Effector memory CD4-positive, alpha-beta T cell (primary cell): ENCODE measurements at places on chromosomes 6 and 20.

DNA sequence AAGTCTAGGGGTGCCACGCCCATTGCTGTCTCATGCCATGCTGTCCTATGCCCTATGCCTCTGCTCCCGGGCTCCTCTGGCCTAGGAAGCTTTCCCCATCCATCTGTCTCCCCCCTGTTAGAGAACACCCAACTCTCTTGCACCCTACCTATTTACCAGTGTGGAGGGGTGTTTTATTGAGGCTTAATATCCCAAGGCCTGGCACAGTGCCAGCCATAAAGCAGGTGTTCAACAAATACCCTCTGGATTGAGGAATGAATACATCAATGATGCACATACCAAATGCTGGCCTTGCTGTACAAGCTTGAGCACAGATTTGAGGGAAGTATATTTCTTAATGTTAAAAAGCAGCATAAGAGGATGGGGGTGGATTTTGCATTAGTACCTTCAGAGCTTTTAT is 38.3 kb downstream of the METTL24 start:
- no peaks in the 10 kb centered on the region for H3K27me3 ChIP-seq
- H3K36me3 ChIP-seq: no peaks in the 10 kb centered on the region
- H3K4me1 ChIP-seq: no peaks in the 10 kb centered on the region
- no peak overlapping the region for H3K27ac ChIP-seq
- DNase-seq: no peak

- no peak overlapping the region for H3K4me3 ChIP-seq
- no peaks in the 10 kb centered on the region for H3K4me1 ChIP-seq
- no peak for DNase-seq
Measured at GRCh38 chr20:4550740-4551139, 171.0 kb upstream of the PRND start.

- no peaks in the 10 kb centered on the region for H3K4me1 ChIP-seq
- no peak overlapping the region for H3K4me3 ChIP-seq
- H3K36me3 ChIP-seq: no peaks in the 10 kb centered on the region
- no peaks in the 10 kb centered on the region for H3K27me3 ChIP-seq
Measured at GRCh38 chr6:161265554-161265953, 8.3 kb downstream of the AGPAT4 start.

GRCh38 chr6:30227242-30227722 is 14.1 kb upstream of the TRIM26 start:
- no peak for DNase-seq
- H3K4me1 ChIP-seq: peaks cover 4% of the 10 kb centered on the region
- H3K4me3 ChIP-seq: no peak overlapping the region
- H3K27ac ChIP-seq: no peak overlapping the region
- H3K36me3 ChIP-seq: no peaks in the 10 kb centered on the region
- H3K27me3 ChIP-seq: no peaks in the 10 kb centered on the region

- H3K4me3 ChIP-seq: no peak overlapping the region
- H3K27me3 ChIP-seq: no peaks in the 10 kb centered on the region
- no peaks in the 10 kb centered on the region for H3K36me3 ChIP-seq
- no peak for DNase-seq
- H3K27ac ChIP-seq: no peak overlapping the region
Measured at GRCh38 chr6:49890988-49891387, 24.7 kb upstream of the CRISP1 start.

GRCh38 chr20:22374066-22374465 is 210.3 kb downstream of the FOXA2 start:
- no peak for DNase-seq
- H3K36me3 ChIP-seq: no peaks in the 10 kb centered on the region
- H3K4me1 ChIP-seq: no peaks in the 10 kb centered on the region
- H3K27me3 ChIP-seq: no peaks in the 10 kb centered on the region

GRCh38 chr20:49420292-49420691 is 62.2 kb downstream of the KCNB1 start:
- H3K4me1 ChIP-seq: no peaks in the 10 kb centered on the region
- H3K27ac ChIP-seq: no peak overlapping the region
- H3K27me3 ChIP-seq: no peaks in the 10 kb centered on the region
- no peaks in the 10 kb centered on the region for H3K36me3 ChIP-seq
- no peak overlapping the region for H3K4me3 ChIP-seq
- no peak for DNase-seq

GRCh38 chr6:6418421-6418820 is 98.0 kb upstream of the F13A1 start:
- no peaks in the 10 kb centered on the region for H3K4me1 ChIP-seq
- H3K27ac ChIP-seq: no peak overlapping the region
- H3K4me3 ChIP-seq: no peak overlapping the region
- no peaks in the 10 kb centered on the region for H3K27me3 ChIP-seq
- no peaks in the 10 kb centered on the region for H3K36me3 ChIP-seq

DNA sequence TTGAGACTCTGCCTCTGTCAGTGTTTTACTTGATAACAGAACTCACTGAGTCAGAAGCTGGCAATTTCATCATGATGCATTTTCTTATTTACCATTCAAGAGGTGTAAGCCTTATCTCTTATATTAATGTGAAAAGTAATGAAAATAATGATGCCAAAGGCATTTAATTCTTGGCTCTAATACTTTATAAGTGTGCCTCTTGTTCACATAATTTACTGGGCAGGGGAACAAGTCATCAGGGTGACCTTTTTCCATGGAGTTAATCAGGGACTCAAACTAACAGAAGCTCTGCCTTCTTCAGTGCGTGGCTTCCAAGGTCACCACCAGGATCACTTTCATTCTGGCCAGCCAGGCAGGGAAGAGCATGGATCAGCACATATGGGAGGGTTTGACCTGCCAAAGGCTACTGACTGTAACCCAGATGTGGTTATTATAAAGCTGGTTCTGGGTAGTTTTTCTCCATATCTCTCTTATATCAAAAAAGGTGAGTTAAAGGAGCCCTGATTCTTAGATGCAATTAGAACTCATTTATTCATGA is 5.2 kb upstream of the PLCB1 start:
- H3K4me3 ChIP-seq: no peak overlapping the region
- no peaks in the 10 kb centered on the region for H3K27me3 ChIP-seq
- no peaks in the 10 kb centered on the region for H3K4me1 ChIP-seq
- no peak overlapping the region for H3K27ac ChIP-seq

DNA sequence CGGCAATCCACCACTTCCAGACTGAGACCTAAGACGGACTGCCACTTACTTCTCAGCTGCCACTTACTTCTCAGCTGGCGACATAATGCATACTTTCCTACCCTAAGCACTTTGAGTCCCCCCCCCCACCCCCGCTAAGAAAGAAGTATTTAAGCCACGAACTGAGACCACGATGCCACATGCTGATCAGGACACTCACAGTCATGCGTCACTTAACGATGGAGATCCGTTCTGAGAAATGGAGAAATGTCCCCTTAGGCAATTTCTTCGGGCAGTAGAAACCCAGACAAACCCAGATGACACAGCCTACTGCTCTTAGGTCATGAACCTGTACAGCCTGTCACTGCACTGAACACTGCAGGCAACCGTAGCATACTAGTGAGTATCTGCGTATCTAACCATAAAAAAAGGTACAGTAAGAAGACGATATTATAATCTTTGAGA is 690 bp downstream of the IFNGR1 start:
- peak; percentile 36 for DNase-seq
- no peaks in the 10 kb centered on the region for H3K36me3 ChIP-seq
- H3K4me1 ChIP-seq: peaks cover 24% of the 10 kb centered on the region
- H3K4me3 ChIP-seq: peak overlapping the region; percentile 87
- no peaks in the 10 kb centered on the region for H3K27me3 ChIP-seq

DNA sequence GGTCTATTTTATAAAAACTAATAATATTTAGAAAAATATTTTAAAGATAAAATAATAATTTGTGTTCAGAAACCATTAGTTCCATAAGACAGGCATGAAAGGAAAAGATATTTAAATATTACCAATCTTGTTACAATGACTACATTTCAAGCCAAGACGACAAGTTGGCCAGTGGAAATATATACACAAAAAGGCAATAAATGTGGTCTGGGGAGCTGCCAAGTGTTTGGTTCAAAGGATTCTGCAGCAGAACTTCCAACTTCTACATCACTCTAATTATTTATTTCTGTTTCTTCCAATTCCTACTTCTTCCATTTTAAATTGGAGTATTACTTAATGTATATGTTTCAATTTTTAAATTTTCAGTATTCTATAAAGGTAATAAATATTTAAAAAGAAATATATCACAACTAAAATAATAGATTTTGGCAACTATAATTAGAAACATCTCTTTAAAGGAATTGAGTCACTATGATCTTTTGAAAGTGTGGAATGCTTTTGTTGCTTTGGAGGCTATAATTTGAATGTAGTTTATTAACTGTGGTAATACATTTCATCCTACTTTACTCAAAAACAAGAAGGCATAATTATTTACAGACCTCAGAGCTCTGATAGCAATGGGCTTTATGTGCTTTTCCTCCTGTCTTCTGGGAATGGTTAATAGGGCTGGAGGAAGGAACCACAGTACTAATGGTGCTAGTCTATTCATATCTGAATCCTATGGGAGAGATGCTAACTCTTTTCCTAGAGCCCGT is 129.7 kb upstream of the FAM184A start:
- no peaks in the 10 kb centered on the region for H3K36me3 ChIP-seq
- H3K27ac ChIP-seq: no peak overlapping the region
- H3K4me1 ChIP-seq: no peaks in the 10 kb centered on the region
- no peaks in the 10 kb centered on the region for H3K27me3 ChIP-seq
- no peak overlapping the region for H3K4me3 ChIP-seq
- DNase-seq: no peak

GRCh38 chr6:121338956-121339355 is 4.7 kb upstream of the TBC1D32 start:
- no peak for DNase-seq
- no peaks in the 10 kb centered on the region for H3K36me3 ChIP-seq
- H3K27me3 ChIP-seq: no peaks in the 10 kb centered on the region
- H3K4me3 ChIP-seq: no peak overlapping the region

- peaks cover 18% of the 10 kb centered on the region for H3K36me3 ChIP-seq
- H3K4me3 ChIP-seq: peak overlapping the region; percentile 71
- H3K4me1 ChIP-seq: peaks cover 28% of the 10 kb centered on the region
- H3K27ac ChIP-seq: peak overlapping the region; percentile 79
- no peak for DNase-seq
Measured at GRCh38 chr6:43054206-43054943, 724 bp upstream of the CUL7 start.

GRCh38 chr6:14240411-14241166 is 123.0 kb downstream of the CD83 start:
- H3K27ac ChIP-seq: no peak overlapping the region
- H3K4me1 ChIP-seq: no peaks in the 10 kb centered on the region
- H3K4me3 ChIP-seq: no peak overlapping the region

DNA sequence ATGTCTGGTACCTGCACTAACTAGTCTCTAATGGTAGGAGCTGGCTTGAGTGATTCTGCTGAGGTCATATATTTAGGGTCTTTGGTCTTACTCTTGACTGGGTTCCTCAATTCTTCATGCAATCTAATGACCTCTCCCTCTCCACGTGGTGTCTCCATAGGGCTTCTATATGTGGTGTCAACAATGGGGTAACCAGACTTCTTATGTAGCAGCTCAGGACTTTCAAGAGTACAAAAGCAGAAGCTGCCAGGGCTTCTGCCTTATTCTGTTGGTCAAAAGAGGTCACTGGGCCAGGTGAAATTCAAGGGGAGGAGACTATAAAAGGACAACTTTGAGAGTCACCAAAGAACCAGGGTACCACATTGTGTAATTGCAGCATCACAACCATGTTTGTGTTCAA is 54.3 kb downstream of the NUS1 start:
- no peaks in the 10 kb centered on the region for H3K36me3 ChIP-seq
- no peaks in the 10 kb centered on the region for H3K4me1 ChIP-seq

GRCh38 chr20:32577657-32578056 is 7.5 kb downstream of the NOL4L start:
- H3K27ac ChIP-seq: peak overlapping the region; percentile 28
- no peaks in the 10 kb centered on the region for H3K27me3 ChIP-seq
- no peaks in the 10 kb centered on the region for H3K36me3 ChIP-seq
- no peak overlapping the region for H3K4me3 ChIP-seq

GRCh38 chr20:2536560-2536986 is at the start of gene TMC2:
TMC2 (plus strand) TSS chr20:2536573; CDS start chr20:2536622, 49 bp downstream.
- no peaks in the 10 kb centered on the region for H3K27me3 ChIP-seq
- H3K36me3 ChIP-seq: no peaks in the 10 kb centered on the region
- H3K27ac ChIP-seq: no peak within 1 kb of the TSS

DNA sequence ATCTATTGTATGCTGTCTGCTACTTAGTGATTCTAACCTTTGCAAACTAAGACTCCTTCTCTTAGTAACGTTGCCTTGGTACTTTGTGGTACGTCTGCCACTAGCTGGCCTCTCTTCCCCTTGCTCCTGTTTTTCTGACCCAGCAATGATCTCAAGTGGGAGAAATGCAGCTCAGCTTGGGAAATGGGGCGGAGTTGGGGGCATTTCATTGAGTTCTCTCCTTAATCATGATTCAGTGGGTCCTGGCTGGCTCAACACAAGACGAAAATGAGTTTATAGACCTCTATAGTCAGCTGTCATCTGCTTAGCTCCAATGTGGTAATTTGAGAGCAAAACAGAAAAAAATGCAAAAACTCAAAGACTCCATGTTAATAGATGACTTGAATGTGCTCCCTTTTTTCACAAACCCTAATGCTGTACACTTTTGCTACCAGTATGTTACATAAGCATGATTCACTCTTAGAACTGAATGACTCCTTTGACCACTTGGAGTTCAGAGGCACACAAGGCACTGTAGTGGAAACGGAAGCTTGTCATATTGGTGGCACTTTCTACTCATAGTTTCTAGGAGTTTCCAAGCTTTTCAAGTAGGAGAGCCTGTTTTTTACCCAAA is 55.3 kb upstream of the SOX4 start:
- no peak overlapping the region for H3K27ac ChIP-seq
- no peaks in the 10 kb centered on the region for H3K36me3 ChIP-seq
- no peaks in the 10 kb centered on the region for H3K4me1 ChIP-seq
- no peaks in the 10 kb centered on the region for H3K27me3 ChIP-seq
- no peak overlapping the region for H3K4me3 ChIP-seq

- H3K4me1 ChIP-seq: no peaks in the 10 kb centered on the region
- H3K36me3 ChIP-seq: no peaks in the 10 kb centered on the region
- H3K27ac ChIP-seq: no peak overlapping the region
- DNase-seq: no peak
Measured at GRCh38 chr6:108442770-108443520, 117.8 kb upstream of the FOXO3 start.

GRCh38 chr6:118899948-118900347 is 6.0 kb downstream of the ASF1A start:
- peak overlapping the region; percentile 5 for H3K27ac ChIP-seq
- no peak overlapping the region for H3K4me3 ChIP-seq
- H3K4me1 ChIP-seq: peaks cover 20% of the 10 kb centered on the region

GRCh38 chr6:100468016-100468622 is 3.4 kb upstream of the SIM1 start:
- H3K4me1 ChIP-seq: peaks cover 9% of the 10 kb centered on the region
- peaks cover 61% of the 10 kb centered on the region for H3K27me3 ChIP-seq
- H3K36me3 ChIP-seq: no peaks in the 10 kb centered on the region
- no peak for DNase-seq

GRCh38 chr20:24736131-24736843 is 212.8 kb upstream of the CST7 start:
- H3K4me1 ChIP-seq: peaks cover 5% of the 10 kb centered on the region
- H3K27ac ChIP-seq: no peak overlapping the region
- no peaks in the 10 kb centered on the region for H3K36me3 ChIP-seq
- H3K27me3 ChIP-seq: no peaks in the 10 kb centered on the region

GRCh38 chr20:62824476-62825332 is 7.9 kb downstream of the COL9A3 start:
- H3K27me3 ChIP-seq: no peaks in the 10 kb centered on the region
- no peaks in the 10 kb centered on the region for H3K36me3 ChIP-seq
- H3K4me3 ChIP-seq: no peak overlapping the region
- no peak overlapping the region for H3K27ac ChIP-seq
